ENCODE measurements at places on chromosomes 1 and 21. TPM values are rescaled to one million over a fixed set of nuclear protein-coding genes. Genes with fewer than 3 reads are reported as not detected.

GRCh38 chr1:186188004-186188539 lies 187.0 kb downstream of the TPR start:
- DNase-seq: peak; percentile 97

GRCh38 chr1:104072915-104073371 lies 323.2 kb downstream of the AMY1C start:
- DNase-seq: no peak

- no peak for DNase-seq
Measured at GRCh38 chr1:232382671-232383070, 247.3 kb downstream of the SIPA1L2 start.

GRCh38 chr1:145846201-145846612 lies 777 bp downstream of the NUDT17 start:
- no peak for DNase-seq

GRCh38 chr1:168148916-168149315 lies 12.2 kb upstream of the GPR161 start:
- DNase-seq: no peak

NPHP4 gene
- 3.5 TPM for total RNA-seq

C4BPA gene
- total RNA-seq: not detected

DNA sequence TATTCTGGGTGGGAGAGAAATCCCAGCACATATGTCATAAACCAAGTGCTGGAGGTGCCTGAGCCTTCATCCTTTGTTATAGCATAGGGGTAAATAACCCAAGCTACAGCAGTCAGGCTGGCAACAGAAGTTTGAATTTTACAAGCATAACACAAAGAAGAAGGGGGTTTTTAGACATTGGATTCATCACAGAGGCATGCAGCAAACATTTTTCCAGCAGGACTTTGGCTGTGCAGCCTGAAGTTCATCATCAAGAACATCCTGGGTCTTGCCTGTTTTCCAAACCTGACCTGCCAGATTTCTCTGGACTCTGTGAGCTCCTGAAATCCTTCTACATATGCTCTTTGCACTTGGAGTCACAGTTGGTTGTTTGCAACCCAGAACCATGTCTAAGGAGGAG lies 16.2 kb downstream of the PTGER3 start:
- no peak for DNase-seq

GRCh38 chr21:46297338-46298271 lies 11.5 kb downstream of the YBEY start:
- DNase-seq: no peak

DNA sequence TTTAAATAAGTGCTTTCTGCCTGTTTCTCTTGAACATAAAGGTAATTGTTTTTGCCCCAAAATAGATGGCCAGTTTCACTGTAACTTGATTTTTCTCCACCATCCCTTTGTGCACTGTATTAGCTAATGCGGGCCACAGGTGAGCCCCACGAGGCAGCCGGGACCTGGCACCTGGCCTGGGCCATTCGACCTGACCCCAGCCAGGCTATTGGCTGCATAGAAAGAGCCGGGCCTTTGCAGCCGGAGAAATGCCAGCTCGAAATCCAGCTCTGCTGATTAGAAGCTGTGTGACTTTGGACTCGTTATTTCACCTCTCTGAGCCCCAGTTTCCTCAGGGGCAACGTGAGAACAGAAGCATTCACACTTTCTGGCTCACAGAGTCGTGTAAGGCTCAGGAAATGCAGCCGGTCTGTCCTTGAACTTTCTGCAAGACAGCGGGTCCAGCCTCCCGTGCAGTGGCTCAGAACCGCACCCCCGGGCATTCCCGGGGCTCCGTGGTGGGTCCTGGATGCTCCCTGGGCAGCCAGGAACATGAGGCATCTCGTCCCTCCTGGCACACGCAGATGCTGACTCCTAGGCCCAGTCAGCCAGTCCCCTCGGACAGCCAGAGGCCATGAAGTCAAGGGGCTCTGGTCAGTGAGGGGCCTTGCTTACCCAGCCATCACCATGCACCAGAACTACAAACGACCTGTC lies 37.4 kb upstream of the ACTRT2 start:
- no peak for DNase-seq

CCDC28B gene
- total RNA-seq: 13.4 TPM

GRCh38 chr1:100989306-100990077 lies 36.1 kb downstream of the DPH5 start:
- DNase-seq: peak; percentile 59

ATP1A4 gene
- total RNA-seq: not detected

GRCh38 chr1:245060684-245061374 lies 94.0 kb upstream of the KIF26B start:
- no peak for DNase-seq

- DNase-seq: no peak
Measured at GRCh38 chr1:153831026-153831425, 55.8 kb downstream of the SLC27A3 start.

GRCh38 chr1:154497026-154497806 lies 4.8 kb upstream of the TDRD10 start:
- no peak for DNase-seq

DNA sequence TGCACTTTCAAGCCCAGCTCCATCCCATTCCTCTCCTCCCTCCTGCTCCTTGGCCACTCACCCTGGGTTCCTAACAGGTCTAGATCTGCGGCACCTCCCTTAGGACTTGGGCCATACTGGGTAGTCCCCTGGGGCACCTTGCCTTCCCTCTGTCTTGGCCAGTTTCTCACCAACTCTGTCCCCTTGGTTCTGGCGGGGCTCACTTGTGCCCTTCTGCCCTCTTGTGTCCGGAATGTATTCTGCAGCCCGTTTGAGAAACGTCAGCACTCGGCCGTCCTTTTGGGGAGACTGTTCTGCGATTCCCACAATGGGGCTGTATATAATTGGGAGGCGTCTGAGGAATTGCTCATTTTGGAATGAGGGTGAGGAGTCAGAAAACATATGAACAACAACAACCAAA lies 162.4 kb downstream of the ZSCAN20 start:
- DNase-seq: peak; percentile 27

HPCA gene
- total RNA-seq: not detected

- peak; percentile 65 for DNase-seq
Measured at GRCh38 chr1:87392248-87393192, 63.8 kb downstream of the LMO4 start.

DNA sequence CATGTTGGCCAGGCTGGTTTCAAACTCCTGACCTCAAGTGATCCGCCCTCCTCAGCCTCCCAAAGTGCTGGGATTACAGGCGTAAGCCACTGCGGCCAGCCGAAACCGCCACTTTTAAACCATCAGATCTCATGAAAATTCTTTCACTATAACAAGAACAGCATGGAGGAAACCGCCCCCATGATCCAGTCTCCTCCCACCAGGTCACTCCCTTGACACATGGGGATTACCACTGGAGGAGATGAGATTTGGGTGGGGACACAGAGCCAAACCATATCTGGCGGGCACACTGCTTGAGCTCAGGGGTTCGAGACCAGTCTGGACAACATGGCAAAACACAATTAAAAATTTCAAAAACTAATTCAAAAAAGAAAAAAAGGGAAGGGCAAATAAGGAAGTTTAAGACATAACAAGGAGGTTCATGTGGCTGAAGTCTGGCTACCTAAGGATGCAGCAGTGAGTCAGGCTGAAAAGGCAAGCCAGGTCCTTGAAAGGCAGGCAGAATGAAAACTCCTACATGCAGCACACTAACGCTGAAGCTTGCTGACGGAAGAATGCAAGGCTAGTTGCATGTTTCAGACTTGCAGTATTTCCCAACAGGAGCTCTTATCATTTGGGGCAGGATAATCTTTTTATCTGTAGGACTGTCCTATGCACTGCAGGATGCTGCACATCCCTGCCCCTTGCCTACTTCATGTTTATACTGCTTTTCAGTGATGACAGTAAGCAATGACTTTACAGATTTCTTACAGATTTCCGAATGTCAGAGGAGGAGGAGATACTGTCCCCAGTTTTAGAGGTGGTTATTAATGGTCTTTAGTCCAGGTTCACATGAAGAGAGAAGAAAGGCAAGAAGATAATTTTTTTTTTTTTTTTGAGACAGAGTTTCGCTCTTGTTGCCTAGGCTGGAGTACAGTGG lies 49.3 kb downstream of the FBXO42 start:
- no peak for DNase-seq

DNA sequence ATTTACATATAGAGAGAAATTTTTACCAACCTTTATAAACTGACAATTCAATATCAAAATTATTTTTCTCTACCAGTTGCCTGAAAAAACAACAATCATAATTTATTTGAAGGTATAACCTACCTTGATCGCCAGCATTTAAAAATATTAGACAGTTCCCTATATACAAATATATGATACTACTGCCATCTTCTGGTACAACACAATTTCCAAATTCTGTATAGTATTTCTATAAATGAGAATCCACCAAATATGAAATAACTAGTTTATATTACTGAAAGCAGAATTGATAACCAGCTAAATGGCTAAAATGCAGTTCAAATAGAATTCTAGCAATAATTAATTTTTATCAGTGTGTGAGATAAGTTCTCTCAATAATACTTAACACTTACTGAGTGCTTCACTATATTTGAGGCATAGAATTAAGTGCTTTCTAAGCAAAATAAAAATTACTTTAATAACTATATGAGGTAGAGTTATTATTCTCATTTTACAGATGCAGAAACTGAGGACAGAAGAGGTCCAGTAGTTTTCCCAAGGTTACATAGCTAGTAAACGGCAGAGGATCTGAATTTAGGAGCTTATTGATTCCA lies 75.6 kb downstream of the PIGK start:
- no peak for DNase-seq

- DNase-seq: no peak
Measured at GRCh38 chr1:6278263-6278662, 17.4 kb upstream of the GPR153 start.

TINAGL1 gene
- total RNA-seq: 14.5 TPM

All from HT1080 (cell line).